ENCODE measurements at places on chromosomes 1 and 21. TPM values are rescaled to one million over a fixed set of nuclear protein-coding genes. Genes with fewer than 3 reads are reported as not detected.

The RAP1GAP gene
- 0.20 TPM for total RNA-seq

The PLEKHN1 gene
- total RNA-seq, result 0.88 TPM

The AMIGO1 gene
- 0.88 TPM for total RNA-seq

The SFN gene
- 0.42 TPM for total RNA-seq

The YIPF1 gene
- 14.8 TPM for total RNA-seq

All from endothelial cell of umbilical vein (primary cell).